ENCODE measurements at places on chromosomes 12 and 14.

- DNase-seq, result no peak
Observed at GRCh38 chr14:93309427-93309966, 23.3 kb downstream of the BTBD7 start.

GRCh38 chr14:20873370-20874177, 17.6 kb upstream of the RNASE3 start:
- DNase-seq, result peak; percentile 95

DNA sequence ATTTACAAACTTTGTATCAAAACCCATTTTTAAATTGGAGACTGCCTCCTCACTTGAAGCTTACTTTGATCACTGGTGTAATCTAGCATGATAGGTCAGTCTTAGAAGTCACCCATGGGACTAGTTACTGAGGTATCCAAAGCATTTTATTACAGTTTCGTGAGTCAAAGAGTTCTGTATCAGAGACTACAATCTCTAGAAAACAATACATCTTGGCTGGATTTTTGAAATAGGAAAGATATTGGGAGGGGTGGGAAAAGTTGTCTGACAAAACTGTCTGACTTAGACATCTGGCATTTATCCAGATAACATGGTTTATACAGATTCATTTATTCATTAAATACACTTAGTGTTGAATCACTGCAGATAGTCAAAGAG, 173.5 kb upstream of the PDZRN4 start:
- DNase-seq, result no peak

DNA sequence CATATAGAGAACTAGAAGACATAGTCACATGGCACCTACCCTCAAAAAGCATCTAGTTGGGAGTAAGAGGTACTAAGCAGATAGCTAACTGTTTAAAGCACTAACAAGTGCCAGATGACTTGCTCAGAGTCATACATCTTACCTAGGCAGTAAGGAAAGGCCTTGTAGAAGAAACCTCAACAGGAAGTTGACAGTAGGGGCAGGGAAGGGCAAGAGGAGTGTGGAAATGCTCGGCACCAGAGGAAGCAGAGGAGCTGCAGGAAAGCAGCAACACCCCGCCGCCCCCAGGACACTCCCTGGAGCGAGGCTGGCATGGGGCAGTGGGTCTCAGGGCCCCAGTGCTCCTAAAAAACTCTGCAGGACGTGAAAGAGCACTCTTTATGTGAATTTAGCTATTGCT, 92.9 kb downstream of the PPP2R5C start:
- peak; percentile 83 for DNase-seq

GRCh38 chr14:21476523-21476924, 235 bp downstream of the RAB2B start:
- peak; percentile 85 for DNase-seq

GRCh38 chr14:30125322-30125979, 197.8 kb upstream of the PRKD1 start:
- no peak for DNase-seq

GRCh38 chr14:52998376-52999015, 47.6 kb upstream of the FERMT2 start:
- no peak for DNase-seq

GRCh38 chr14:32400480-32400879, 71.4 kb downstream of the AKAP6 start:
- no peak for DNase-seq

- no peak for DNase-seq
Observed at GRCh38 chr12:112001576-112001975, 11.4 kb downstream of the TMEM116 start.

- DNase-seq, result no peak
Observed at GRCh38 chr14:76531821-76532318, 155.9 kb downstream of the ESRRB start.

GRCh38 chr14:105343194-105343593, 28.6 kb downstream of the PACS2 start:
- DNase-seq, result no peak

DNA sequence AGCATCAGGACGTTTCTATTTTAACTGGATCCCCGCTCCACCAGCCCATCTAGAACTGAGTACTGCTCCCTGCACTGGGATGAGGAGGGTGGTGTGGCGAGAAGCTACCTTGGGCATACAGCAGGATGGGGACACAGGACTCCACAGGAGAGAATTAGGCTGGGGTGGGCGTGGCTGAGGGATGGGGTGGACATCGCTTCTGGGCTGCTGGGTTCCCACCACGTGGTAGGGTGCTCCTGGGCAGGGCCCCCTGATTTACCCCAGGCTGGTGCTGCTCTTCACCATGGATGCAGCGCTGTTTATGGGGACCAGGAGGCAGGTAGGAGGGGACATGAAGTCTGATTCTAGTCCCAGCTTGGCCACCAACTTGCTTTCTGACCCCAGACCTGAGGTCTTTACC, 41.9 kb downstream of the VDR start:
- no peak for DNase-seq

GRCh38 chr12:104790296-104791125, 167.6 kb downstream of the SLC41A2 start:
- peak; percentile 24 for DNase-seq

GRCh38 chr14:29832042-29832441, 95.6 kb downstream of the PRKD1 start:
- no peak for DNase-seq

GRCh38 chr14:33717866-33718265, 233.0 kb downstream of the EGLN3 start:
- no peak for DNase-seq

- no peak for DNase-seq
Observed at GRCh38 chr12:131102991-131103668, 149.4 kb downstream of the ADGRD1 start.

Data from suppressor macrophage (primary cell).